ENCODE measurements at places on chromosomes 12 and 14.

GRCh38 chr14:103500148-103500990 lies 22.3 kb downstream of the CKB start:
- peaks cover 4% of the 10 kb centered on the region for H3K4me1 ChIP-seq
- DNase-seq, result peak; percentile 82
- H3K27me3 ChIP-seq, result no peaks in the 10 kb centered on the region
- no peak overlapping the region for H3K4me3 ChIP-seq
- H3K27ac ChIP-seq, result no peak overlapping the region

- no peak overlapping the region for H3K27ac ChIP-seq
- H3K27me3 ChIP-seq, result no peaks in the 10 kb centered on the region
- H3K4me1 ChIP-seq, result no peaks in the 10 kb centered on the region
- no peaks in the 10 kb centered on the region for H3K36me3 ChIP-seq
- H3K4me3 ChIP-seq, result no peak overlapping the region
Measured at GRCh38 chr14:85131226-85131922, 398.6 kb upstream of the FLRT2 start.

GRCh38 chr14:85195872-85196477 lies 334.0 kb upstream of the FLRT2 start:
- H3K4me3 ChIP-seq, result no peak overlapping the region
- peak; percentile 17 for DNase-seq
- H3K4me1 ChIP-seq, result no peaks in the 10 kb centered on the region
- H3K27ac ChIP-seq, result no peak overlapping the region

- peaks cover 2% of the 10 kb centered on the region for H3K4me1 ChIP-seq
- DNase-seq, result no peak
- H3K27me3 ChIP-seq, result no peaks in the 10 kb centered on the region
- H3K4me3 ChIP-seq, result no peak overlapping the region
Measured at GRCh38 chr12:26782372-26783130, 50.4 kb downstream of the ITPR2 start.

- no peak for DNase-seq
- H3K4me1 ChIP-seq, result peaks cover under 1% of the 10 kb centered on the region
- no peaks in the 10 kb centered on the region for H3K36me3 ChIP-seq
- no peaks in the 10 kb centered on the region for H3K27me3 ChIP-seq
- H3K27ac ChIP-seq, result no peak overlapping the region
Measured at GRCh38 chr12:28017873-28018255, 45.3 kb upstream of the PTHLH start.

DNA sequence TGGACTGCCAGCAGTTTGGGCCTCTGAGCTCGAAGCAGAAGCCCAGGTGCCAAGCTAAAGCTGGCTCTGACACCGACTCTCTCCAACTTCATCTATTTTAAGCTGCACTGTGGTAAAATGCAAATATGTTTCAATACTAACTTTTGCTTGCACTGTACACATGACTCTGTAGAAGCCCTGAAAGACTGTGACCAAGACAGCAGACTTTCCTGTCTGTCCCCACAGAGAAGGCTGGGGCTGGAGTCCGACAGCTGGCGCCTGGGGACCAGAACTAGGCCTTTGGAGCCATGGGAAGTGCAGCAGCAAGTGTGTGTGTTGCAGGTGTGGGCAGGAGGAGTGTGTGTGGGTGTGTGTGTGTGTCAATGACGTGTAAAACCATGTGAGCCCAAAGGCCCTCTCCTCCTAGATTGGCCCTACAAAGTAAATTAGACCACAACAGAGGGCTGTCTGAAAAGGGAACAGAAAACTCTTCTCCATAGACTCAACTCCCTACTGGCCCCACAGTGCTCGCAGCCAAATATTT lies 16.4 kb upstream of the RAB35 start:
- no peak overlapping the region for H3K4me3 ChIP-seq
- H3K27ac ChIP-seq, result no peak overlapping the region
- peaks cover 97% of the 10 kb centered on the region for H3K36me3 ChIP-seq
- no peaks in the 10 kb centered on the region for H3K4me1 ChIP-seq
- no peak for DNase-seq

GRCh38 chr12:108597559-108598471 lies at the start of gene TMEM119:
TMEM119 (minus strand) TSS chr12:108598084; CDS start chr12:108592383, 5,701 bp downstream.
- no peak within 1 kb of the TSS for H3K27ac ChIP-seq
- H3K27me3 ChIP-seq, result no peaks in the 10 kb centered on the region
- no peaks in the 10 kb centered on the region for H3K36me3 ChIP-seq
- H3K4me1 ChIP-seq, result peaks cover 2% of the 10 kb centered on the region
- H3K4me3 ChIP-seq, result peak within 1 kb of the TSS; percentile 100

- no peaks in the 10 kb centered on the region for H3K36me3 ChIP-seq
- no peak overlapping the region for H3K4me3 ChIP-seq
- H3K4me1 ChIP-seq, result no peaks in the 10 kb centered on the region
- no peak overlapping the region for H3K27ac ChIP-seq
Measured at GRCh38 chr14:87935886-87936285, 57.1 kb downstream of the GALC start.

DNA sequence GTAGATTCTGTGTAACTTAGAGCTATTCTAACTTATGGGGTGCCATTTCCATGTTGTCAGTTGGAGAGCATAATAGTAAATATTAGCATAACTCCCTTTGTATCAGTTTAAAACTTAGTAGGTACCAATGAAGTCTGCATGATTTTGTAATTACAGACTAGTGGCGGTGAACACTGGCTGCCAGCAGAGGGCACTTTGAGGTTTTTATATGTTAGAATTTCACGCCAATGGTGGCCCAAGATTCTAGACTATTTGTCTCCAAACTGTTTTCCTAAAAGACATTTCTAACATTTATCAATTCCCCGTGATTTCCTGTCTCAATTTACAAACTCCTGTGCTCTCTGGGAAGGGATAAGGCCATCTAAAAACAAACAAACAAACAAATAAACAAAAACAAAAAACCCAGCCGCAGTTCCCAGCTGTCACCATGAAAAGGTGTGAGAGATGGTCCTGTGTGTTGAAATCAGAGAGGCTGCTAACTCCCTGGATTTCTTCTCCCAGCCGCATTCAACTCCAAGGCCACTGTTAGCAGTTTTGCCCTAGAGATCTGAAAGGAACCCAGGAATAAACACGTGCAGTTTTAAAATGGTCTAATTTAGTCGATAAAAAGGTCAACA lies 57.6 kb downstream of the BRMS1L start:
- DNase-seq, result peak; percentile 34
- no peak overlapping the region for H3K4me3 ChIP-seq
- H3K4me1 ChIP-seq, result no peaks in the 10 kb centered on the region
- H3K27ac ChIP-seq, result no peak overlapping the region
- no peaks in the 10 kb centered on the region for H3K36me3 ChIP-seq
- H3K27me3 ChIP-seq, result no peaks in the 10 kb centered on the region

DNA sequence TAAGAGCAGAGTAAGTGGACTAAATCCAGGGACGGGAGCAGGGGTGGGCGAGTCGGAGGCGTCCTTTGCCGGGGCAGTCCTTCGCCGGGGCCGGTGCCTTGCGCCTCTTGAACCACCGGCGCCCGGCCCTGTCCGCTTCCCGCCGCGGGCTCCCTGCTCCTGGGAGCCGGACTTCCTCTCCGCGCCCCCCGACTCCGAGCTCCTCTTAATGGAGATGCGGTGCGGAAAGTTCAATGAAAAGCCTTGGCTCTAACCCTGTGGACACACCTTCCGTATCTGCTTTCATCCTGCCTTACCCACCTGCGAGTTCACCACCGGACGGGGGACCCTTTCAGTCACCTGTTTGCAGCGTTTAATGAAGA lies 412 bp downstream of the FGFR1OP2 start:
- H3K27ac ChIP-seq, result peak overlapping the region; percentile 99
- peak overlapping the region; percentile 98 for H3K4me3 ChIP-seq
- DNase-seq, result no peak
- no peaks in the 10 kb centered on the region for H3K27me3 ChIP-seq
- H3K36me3 ChIP-seq, result no peaks in the 10 kb centered on the region

- H3K4me3 ChIP-seq, result peak overlapping the region; percentile 93
- H3K4me1 ChIP-seq, result peaks cover 18% of the 10 kb centered on the region
- no peak overlapping the region for H3K27ac ChIP-seq
- DNase-seq, result no peak
- peaks cover 5% of the 10 kb centered on the region for H3K36me3 ChIP-seq
- H3K27me3 ChIP-seq, result no peaks in the 10 kb centered on the region
Measured at GRCh38 chr12:56224954-56225353, 812 bp downstream of the NABP2 start.

GRCh38 chr14:84013424-84013823 lies 1516.5 kb upstream of the FLRT2 start:
- no peak overlapping the region for H3K4me3 ChIP-seq
- no peaks in the 10 kb centered on the region for H3K36me3 ChIP-seq
- H3K27me3 ChIP-seq, result no peaks in the 10 kb centered on the region
- H3K4me1 ChIP-seq, result no peaks in the 10 kb centered on the region

DNA sequence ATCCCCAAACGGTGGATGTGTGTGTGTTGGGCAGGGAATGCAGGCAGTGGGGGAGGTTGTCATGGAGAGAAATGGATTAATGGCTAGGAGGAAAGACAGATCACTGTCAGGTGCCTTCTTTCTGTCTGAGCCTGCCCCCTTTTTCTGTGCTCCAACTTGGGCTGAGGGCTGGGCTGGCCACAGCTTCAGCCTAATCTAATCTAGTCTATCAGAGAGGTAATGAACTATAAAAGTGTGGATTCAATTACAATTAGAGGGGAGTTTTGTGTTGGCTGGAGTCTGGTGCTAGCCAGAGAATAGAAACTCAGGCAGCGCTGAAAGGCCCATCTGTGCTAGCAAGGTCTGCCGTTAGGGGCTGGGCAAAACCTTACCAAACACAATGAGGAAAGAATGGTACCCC lies 41.2 kb downstream of the NEUROD4 start:
- H3K27ac ChIP-seq, result no peak overlapping the region
- no peaks in the 10 kb centered on the region for H3K4me1 ChIP-seq
- peaks cover 62% of the 10 kb centered on the region for H3K27me3 ChIP-seq
- H3K4me3 ChIP-seq, result no peak overlapping the region
- no peak for DNase-seq

DNA sequence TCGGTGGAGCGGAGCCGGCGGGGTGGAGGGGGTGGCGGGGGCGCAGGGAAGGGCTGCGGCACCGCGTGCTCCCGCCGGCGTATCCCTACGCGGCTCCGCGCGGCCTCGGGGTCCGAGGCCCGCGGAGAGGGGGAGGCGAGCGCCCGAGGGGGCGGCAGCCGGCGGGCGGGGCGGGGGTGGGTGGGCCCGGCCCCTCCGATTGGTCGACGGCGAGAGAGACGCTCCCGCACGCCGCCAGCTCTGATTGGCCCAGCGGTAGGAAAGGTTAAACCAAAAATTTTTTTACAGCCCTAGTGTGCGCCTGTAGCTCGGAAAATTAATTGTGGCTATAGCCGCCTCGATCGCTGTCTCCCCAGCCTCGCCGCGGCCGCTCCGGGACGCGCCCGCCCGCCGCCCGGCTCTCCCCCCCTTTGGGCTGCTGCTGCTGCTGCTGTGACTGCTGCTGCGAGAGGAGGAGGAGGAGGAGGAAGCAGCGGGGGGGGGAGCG lies at the start of gene FOXG1:
Gene FOXG1 (plus strand): TSS at position 319 of the 487 bp plus-strand sequence. CDS start 493 bp downstream, outside the sequence.
- H3K4me1 ChIP-seq, result peaks cover 17% of the 10 kb centered on the region
- peak within 1 kb of the TSS; percentile 66 for H3K4me3 ChIP-seq
- H3K27me3 ChIP-seq, result peaks cover 86% of the 10 kb centered on the region
- H3K27ac ChIP-seq, result no peak within 1 kb of the TSS

DNA sequence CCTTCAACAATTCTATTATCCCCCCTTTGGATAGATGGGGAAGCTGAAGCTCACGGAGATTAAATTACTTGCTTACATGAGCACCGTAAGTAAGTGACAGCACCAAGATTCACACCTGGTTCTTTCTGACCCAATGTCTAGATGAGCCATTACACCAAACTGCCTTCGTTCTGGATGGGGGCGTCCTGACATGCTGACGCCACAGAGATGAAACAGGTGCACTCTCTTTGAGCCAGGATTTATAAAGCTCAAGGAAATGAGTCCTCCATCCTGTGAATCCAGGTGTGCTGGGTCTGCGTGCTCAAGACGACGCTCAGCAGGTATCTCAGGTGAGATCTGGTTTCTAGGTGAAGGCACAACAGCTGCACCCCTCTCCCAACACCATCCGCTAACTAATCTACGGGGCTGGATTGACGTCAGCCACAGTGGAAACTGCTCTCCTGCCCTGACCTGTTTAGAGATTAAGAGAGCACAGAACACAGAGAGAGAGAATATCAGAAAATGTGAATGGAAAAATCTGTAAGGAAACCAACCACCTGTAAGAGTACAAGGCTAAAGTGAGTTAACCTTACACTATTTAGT lies 61.6 kb downstream of the KSR2 start:
- H3K27me3 ChIP-seq, result no peaks in the 10 kb centered on the region
- no peak overlapping the region for H3K4me3 ChIP-seq
- no peaks in the 10 kb centered on the region for H3K4me1 ChIP-seq
- DNase-seq, result no peak

- peaks cover 2% of the 10 kb centered on the region for H3K27me3 ChIP-seq
- no peak for DNase-seq
- no peak overlapping the region for H3K4me3 ChIP-seq
Measured at GRCh38 chr14:96637521-96637920, 135.3 kb downstream of the PAPOLA start.

DNA sequence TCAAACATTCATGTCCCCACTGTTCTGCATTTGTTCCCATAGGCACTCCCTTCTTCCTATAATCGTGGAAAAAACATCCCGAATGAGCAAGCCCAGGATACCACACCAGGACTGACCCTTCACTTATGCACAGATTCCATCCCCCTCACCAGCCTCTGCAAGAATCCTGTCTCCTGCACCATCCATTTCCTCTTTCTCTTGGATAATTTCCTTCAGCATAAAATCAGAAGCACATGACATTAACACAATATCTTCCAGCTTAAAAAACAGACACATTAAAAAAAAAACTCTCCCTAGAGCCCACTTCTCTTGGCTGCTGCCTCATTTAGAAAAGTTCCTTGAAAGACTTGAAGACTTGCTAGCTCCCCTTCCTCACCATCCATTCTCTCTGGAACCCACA lies 120.9 kb upstream of the CPSF6 start:
- H3K4me3 ChIP-seq, result no peak overlapping the region
- H3K27ac ChIP-seq, result no peak overlapping the region
